Stimulated activated CD4-positive, alpha-beta T cell treated with anti-CD3 and anti-CD28 coated beads, Interleukin-12 subunit alpha, Interleukin-12 subunit beta, amount 100 ng/mL, for 48 hours (primary cell): ENCODE measurements at places on chromosomes 2 and 18.

DNA sequence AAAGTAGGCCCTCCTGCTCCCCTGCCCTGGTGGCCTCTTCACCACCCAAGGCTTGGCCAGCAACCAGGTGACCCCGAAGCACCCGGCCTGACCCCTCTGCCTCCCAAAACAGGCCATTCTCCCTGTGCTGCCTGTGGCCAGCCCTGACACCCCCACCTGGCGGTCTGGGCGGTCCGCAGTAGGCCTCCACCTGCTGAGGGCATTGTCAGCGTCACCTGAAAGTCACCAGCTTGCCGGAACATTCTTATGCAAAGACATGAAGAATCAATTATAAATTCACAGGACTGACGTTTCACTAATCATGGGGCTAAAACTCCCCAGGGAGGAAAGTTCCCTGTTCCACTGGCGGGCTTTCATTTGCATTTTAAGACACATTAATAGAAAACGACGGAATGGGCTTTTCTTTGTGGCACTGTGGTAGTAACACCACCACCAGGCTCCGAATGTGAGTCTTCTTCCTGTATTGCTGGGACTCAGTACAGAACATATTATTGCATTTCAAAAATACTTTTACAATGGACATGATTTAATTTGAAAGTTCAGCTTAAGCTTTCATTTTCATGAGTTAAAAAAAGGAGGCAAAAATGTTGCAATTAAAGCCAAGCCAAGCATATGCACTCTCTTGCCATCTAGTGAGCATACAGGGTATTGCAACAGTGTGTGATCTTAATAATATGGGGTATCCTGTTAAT, 57.4 kb downstream of the ADI1 start:
- no peak for DNase-seq

- DNase-seq = no peak
Observed at GRCh38 chr18:49788327-49788898, 24.9 kb downstream of the ACAA2 start.

DNA sequence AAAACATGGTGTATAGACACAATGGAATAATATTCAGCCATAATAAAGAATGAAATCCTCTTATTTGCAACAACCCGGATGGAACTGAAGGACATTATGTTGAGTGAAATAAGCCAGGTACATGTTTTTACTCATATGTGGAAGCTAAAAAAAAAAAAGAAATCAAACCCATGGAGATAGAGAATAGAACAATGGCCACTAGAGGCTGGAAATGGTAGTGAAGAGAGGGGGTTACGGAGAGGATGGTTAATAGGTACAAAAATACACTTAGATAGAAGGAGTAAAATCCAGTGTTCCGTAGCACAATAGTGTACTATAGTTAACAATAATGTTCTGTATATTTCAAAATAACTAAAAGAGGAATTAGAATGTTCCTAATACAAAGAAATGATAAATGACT, 12.8 kb upstream of the KIAA2012 start:
- no peak for DNase-seq

- no peak for DNase-seq
Observed at GRCh38 chr18:44671914-44672313, 8.8 kb upstream of the SETBP1 start.

DNA sequence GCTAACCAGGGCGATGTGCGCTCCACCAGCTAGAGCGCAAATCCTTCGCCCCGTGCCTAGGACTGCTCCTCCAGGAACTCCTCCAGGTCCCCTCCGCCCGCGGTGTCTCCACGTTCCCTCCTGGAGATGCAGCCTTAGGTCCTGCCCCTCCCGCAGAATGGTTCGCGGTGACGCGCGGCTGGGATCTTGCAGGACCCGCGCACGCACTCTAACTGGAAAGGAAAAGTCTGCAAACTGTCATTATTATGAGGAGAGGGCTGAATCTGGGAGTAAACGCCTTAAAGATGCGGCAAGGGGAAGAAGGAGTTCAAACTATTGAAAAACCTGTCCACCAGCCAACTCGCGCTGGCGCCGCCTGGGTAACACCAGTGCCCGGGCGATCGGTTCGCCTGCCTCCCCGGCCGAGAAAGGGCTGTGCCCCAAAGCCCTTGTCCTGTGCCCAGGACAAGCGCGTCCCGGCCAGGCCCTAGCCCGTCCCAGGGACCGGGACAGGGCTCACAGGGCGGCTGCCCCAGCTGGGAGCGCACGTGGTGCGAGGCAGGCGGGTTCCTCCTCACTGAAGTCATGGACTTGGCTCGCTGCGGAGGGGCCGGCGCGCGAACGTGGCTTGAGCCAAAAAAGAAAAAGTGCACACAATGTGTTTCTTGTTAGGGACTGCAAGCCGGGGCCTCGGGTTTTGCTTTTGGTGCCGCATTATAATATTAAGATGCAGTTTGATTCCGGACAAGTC, 5.5 kb upstream of the ID2 start:
- DNase-seq = no peak

- no peak for DNase-seq
Observed at GRCh38 chr2:148877403-148877740, 2.3 kb downstream of the KIF5C start.

DNA sequence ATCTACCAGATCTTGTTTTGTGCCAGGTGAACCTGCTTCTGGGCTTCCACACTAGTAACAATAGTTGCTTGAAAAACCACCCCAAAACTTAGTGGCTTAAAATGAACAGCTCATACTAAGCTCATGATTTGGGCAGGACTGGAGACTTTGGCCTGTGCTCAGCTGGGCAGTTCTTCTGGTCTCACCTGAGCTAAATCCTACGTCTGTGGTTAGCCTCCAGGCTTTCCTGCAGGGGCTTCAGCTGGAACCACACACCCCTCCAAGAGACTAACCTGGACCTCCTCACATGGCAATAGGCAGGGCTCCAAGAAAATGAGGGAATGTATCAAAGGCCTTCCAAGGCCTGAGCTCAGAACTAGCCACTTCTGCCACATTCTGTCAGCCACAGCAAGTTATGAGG, 144.1 kb downstream of the CD8B2 start:
- no peak for DNase-seq

- DNase-seq = no peak
Observed at GRCh38 chr18:49380801-49381200, 79.6 kb downstream of the DYM start.

- DNase-seq = no peak
Observed at GRCh38 chr2:160582490-160583145, 89.0 kb upstream of the RBMS1 start.

DNA sequence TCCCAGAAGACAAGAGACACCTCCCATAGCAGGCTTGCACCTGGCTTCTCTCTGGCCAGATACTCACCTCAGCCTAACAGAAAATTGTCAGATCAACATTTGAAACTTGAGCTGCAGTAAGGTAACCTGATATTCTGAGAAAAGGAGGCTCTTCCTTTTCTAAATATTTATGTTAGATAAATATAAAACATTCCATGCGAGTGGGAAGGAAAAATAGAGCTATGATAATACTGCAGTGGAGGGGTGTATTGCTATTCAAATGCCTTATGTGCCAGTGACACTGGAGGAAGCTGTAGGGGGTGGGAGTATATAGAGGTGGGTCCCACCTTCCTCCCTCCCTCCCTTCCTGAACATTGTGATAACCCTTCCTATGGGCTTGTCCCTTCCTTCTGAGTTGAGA, 515.5 kb upstream of the CHAC2 start:
- no peak for DNase-seq

GRCh38 chr2:218456849-218457248, 37.9 kb downstream of the VIL1 start:
- DNase-seq = no peak

- no peak for DNase-seq
Observed at GRCh38 chr2:200466425-200467418, 43.1 kb downstream of the KCTD18 start.

DNA sequence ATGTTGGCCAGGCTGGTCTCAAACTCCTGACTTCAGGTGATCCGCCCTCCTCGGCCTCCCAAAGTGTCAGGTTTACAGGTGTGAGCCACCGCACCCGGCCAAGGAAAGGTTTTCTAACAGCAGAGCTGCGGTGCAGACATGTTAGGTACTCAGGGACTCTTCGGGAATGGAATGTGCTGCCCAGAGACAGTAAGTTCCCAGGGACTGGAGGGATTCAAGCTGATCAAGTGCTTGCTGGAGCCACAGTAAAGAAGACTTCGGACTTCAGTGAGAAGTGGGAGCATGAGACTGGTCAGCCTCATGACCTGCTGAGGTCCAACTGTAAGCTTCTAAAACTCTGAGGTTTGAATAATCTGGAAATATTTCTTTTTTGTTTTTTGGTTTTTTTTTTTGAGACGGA, 7.8 kb upstream of the DES start:
- no peak for DNase-seq

- no peak for DNase-seq
Observed at GRCh38 chr2:30349691-30350090, 97.4 kb upstream of the LCLAT1 start.

DNA sequence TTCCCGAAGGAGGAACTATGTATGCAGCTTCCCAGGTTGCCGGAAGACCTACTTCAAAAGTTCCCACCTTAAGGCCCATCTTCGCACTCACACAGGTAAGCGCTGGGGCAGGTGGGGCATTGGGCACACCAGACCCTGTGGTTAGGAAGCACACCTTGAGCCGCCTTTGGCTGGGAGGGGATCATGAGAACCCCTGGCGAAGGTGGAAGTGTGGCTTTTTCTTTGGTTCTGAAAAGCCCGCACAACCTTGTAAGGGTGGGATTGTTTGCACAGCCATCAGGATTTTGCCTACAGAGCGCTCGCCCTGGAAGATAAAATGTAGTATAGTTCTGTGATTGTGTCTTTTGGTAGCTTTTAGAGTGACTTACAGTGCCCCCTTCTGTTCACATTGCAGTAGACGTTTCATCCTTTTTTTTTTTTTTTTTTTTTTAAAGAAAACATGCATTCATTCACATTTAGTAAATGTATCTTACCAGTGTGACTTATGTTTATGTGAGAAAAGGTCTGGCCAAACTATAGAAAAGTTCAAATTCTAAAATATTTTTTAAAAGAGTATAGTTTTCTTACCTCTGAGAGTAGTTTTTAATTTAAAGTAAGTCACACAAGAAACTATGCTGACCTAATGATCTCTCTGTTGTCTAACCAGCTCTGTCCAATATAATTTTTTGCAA, 5.3 kb downstream of the KLF11 start:
- no peak for DNase-seq

- no peak for DNase-seq
Observed at GRCh38 chr2:241852116-241852980, 6.3 kb downstream of the PDCD1 start.

DNA sequence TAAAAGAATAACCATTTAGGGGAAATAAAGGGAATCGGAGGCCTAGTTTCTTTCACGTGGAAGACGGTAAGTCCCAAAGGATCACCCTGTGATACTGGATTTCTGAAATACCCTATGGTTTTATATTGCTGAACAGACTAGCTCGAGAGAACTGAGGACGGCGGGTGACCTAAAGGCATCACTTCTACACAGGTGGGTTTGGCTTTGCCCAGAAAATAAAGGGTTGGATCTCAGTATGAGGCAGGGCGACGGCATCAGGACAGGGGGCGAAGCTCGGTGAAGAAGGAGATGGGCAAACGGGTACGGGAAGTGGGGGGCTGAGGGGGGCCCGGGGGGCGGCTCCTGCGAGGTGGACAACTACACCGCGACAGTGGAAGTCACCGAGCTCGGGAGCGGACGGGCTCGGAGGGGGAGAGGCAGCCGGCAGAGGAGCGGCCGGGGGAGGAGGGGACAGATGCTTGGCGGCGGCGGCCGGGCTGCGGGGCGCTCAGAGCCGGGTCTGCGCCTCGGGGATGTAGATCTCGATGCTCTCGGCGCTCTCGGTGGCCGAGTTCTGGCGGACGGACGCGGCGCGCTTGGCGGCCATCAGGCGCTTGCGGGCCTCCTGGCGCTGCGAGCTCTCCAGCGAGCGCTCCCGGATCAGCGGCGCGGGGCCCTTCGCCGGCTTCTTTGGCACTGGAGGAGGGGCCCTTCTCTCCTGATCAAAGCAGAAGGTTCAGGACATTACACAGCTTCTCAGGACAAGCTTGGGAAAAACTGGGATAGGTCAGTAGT, 48.9 kb downstream of the TGIF1 start:
- DNase-seq = no peak

GRCh38 chr18:49762191-49763077, 50.9 kb downstream of the ACAA2 start:
- DNase-seq = no peak

- no peak for DNase-seq
Observed at GRCh38 chr2:84832772-84833461, 48.0 kb downstream of the TRABD2A start.

GRCh38 chr18:59606193-59607077, 90.8 kb downstream of the CCBE1 start:
- no peak for DNase-seq

DNA sequence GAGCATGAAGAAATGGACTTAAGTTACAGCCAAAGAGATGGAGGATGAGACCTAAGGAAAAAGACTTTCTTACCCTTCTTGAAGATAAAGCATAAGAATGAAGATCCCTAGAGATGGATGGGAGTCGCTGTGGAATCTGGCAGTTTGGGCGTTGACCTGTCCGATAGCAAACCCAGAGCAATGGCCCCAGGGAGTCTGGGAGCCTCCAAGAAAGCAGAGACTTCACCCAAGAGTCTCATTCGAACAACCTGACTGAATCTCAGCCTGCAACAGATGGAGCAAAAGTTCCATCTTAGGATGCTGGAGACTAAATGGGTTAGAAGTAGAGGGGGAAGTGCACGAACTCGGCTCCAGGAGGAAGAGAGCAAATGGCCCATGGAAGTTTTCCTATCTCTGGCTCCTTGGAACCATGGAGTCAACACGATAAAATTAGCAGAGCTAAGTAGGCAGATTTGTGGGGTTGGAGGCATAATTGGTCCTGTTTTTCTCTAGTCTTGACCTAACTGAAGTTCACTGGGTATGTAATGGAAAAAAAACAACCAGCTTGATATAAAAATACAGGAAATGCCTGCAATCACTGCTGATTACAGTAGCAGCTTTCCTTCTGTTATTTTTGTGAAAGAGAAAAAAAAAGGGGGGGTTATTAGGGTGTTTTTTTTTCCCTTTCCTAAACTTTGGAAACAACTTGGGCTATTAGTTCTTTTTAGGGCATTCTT, 178.4 kb upstream of the EPAS1 start:
- DNase-seq = no peak

- peak; percentile 6 for DNase-seq
Observed at GRCh38 chr2:196592911-196593881, 46.3 kb upstream of the CCDC150 start.

DNA sequence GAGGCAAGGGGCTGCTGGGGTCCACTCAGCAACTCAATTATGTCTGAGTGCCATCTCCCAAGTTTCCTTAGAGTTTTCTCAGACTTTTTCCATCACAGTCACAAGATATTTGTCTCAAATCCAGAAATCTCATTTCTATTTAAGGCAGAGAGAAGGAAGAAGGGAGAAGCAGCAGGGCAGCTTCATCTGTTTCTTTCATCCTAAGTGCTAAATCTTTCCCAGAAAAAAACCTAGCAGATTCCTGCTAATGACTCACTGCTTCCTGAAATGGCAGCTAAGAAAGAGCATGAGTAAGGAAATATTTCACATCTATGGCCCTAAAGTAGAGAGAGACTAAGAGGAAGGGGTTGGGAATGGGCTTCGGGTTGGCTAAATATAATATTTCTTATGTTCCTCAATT, 88.0 kb downstream of the KYNU start:
- DNase-seq = no peak

- no peak for DNase-seq
Observed at GRCh38 chr2:20654535-20654813, 3.6 kb upstream of the HS1BP3 start.

DNA sequence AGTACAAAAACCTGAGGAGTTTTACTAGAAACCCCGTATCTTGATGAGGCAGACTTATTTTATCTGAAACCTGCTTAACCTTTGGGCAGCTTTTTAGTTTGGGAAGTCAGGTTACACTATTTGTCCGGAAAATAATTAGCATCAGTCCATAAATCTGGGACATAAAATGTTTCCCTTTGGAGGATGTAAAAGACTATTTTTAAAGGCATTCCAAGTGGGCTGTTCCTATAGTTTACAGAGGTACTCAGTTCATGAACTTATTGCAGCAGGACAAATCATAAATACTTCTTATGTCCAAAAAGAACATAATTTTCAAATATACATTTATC, 6.3 kb downstream of the HTR2B start:
- DNase-seq = no peak
